ENCODE measurements at places on chromosomes 1 and 21.

DNA sequence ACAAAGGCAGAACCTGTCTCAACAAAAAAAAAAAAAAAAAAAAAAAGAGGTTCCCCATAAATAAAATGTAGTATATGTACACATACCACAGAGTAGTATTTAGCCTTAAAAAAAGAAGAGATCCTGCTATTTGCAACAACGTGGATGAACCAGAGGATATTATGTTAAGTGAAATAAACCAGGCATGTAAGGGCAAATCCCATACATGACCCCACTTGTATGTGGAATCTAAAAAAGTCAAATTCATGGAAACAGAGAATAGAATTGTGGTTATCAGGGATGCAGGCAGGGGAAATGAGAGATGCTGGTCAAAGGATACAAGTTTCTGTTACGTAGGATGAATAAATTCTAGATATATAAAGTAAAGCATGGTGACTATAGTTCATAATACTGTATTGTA lies 16.7 kb downstream of the SLC44A3 start:
- no peak for DNase-seq

GRCh38 chr1:117076648-117077047 lies 16.5 kb downstream of the TTF2 start:
- DNase-seq = no peak

- DNase-seq = peak; percentile 29
These were observed 5.5 kb downstream of the CACYBP start for GRCh38 chr1:175005085-175005783.

DNA sequence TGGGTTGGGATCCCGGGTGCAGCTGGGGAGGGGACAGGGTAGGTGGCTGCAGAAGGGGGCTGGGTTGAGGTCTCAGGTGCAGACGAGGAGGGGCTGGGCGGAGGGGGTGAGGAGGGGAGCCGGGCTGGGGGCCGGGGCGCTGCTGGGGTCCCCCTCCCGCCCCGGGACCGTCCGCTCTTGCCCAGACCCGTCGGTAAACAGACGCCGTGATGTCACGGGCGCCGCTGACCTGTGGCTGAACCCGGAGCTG lies 22.3 kb downstream of the DHRS3 start:
- DNase-seq = no peak

GRCh38 chr1:18347559-18347958 lies 133.2 kb upstream of the KLHDC7A start:
- no peak for DNase-seq

DNA sequence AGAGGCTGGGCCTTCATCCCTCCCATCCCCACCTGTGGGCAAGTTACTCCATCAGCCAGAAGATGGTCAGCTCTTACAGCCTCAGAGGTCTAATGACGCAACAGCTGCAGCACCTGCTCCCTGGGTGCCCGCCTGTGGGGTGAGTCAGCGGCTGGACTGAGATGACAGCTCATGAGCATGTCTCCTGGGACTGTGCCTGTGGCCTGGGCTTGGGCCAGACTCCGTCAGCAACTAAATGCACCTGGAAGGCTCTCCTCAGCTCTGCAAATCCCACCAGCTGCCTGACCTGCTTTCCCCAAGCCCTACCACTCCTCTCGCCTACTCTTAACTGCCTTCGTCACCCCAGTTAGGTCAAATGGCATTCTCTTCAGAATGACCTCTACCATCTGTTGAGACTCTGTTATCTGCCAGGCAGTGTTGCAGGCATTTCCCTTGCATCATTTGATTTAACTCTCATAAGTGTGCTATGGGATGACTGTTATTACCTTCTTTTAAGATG lies 47.7 kb downstream of the ETS2 start:
- DNase-seq = peak; percentile 97

DNA sequence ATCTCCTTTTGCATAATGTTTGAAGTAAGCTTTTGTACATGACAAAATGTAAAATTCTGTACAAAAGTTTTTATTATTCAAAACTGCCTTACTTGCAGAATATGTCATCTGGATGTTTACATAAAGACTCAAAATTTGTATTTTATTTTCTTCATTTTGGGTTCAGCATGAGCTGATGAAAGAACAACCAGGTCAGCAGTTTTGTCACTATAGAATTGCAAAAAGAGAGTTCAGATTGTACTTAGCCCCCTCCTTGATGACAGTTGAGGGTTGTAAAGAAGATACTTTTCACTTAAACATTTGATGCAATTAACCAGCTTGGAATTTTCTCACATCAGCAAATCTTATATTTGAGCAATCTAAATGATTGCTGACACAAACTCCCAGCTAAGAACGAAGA lies 669.3 kb downstream of the PLA2G4A start:
- no peak for DNase-seq

- no peak for DNase-seq
These were observed 709 bp downstream of the TNFRSF14 start for GRCh38 chr1:2556678-2557481.

DNA sequence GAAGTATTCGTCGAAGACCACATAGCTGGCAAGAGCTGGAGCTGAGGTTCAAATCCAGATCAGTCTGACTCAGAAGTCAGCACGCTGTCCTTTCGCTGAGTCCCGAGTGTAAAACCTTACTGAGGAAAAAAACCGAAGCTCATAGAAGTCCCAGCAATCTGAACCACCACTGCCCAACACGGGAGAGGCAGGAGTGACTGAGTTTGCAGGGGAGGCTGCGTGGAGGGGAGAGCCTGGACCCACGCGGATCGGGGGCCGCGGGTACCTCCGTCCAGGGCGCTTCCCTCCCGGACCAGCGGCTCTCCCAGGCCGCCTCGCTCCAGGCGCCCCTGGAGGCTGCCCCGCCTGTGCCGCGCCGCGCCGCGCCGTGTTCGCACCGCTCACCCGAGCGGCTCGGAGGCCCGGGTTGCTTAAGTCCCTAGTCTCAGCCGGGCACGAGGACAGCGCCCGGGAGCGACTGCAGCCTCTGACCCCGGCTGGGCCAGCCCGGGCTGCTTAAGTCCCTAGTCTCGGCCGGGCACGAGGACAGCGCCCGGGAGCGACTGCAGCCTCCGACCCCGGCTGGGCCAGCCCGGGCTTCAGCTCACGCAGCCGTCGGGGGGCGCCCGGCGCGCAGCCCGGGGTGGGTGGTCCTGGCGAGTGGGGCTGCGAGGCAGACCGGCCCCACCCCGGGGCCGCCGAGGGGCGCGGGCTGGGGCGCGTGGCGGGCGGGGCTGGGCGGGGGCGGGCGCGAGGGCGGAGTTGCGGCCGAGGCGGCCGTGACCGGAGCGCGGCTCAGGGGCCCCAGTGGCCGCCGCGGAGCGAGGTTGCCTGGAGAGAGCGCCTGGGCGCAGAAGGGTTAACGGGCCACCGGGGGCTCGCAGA lies at the start of gene ADAMTSL4:
TSS of gene ADAMTSL4 (plus strand) at position 777 of the 864 bp plus-strand sequence. CDS start 2,881 bp downstream, outside the sequence.
- DNase-seq = peak; percentile 82

DNA sequence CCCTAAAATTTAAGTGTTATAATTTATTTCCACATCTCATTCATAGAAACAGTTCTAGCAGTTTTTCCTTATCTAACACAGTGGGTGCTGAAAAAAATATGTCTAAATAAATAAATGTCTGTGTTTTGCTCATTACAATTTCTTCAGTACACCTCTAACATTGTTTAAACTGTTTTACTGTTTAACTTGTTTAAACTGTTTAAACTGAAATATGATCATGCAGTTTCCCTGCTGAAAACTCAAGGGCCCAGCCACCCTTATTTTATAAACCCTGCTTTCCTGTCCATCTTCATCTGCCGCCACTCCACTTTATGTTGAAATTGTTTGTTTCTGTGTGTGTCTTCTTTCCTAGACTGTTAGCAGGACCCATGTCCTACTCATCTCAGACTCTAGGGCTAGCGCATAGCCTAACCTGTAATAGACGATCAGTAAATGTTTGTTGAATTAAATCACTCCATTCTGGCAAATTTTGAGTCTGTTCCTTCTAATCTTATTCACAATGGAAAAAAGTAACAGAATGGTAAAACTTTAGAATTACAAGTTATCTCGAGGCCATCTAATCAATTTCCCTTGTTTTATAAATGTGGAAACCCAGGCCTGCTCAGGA lies 9.4 kb upstream of the PIK3C2B start:
- DNase-seq = no peak

DNA sequence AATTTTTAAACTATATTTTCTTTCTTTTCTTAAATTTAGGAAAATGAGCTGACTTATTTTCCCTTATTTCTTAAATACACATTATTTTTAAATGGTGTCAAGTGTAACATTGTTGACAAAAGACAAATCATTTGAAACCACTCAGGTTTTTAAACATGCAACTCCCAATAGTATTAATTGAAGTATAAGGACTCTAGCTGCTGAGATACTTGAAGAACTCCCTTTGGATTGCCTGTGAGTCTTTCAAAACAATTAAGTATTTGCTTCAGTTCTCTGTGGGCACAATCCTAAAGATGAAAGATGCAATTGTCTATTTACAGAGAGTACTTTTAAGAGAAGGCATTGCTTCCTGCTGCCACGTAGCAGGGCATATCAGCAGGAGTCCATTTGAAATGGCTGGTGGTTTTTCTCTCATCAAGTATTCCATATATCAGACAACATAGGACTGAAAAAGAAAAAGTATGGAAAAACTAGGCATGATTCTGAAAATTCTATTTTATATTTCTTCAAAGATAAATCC lies 373.4 kb downstream of the NEGR1 start:
- no peak for DNase-seq

DNA sequence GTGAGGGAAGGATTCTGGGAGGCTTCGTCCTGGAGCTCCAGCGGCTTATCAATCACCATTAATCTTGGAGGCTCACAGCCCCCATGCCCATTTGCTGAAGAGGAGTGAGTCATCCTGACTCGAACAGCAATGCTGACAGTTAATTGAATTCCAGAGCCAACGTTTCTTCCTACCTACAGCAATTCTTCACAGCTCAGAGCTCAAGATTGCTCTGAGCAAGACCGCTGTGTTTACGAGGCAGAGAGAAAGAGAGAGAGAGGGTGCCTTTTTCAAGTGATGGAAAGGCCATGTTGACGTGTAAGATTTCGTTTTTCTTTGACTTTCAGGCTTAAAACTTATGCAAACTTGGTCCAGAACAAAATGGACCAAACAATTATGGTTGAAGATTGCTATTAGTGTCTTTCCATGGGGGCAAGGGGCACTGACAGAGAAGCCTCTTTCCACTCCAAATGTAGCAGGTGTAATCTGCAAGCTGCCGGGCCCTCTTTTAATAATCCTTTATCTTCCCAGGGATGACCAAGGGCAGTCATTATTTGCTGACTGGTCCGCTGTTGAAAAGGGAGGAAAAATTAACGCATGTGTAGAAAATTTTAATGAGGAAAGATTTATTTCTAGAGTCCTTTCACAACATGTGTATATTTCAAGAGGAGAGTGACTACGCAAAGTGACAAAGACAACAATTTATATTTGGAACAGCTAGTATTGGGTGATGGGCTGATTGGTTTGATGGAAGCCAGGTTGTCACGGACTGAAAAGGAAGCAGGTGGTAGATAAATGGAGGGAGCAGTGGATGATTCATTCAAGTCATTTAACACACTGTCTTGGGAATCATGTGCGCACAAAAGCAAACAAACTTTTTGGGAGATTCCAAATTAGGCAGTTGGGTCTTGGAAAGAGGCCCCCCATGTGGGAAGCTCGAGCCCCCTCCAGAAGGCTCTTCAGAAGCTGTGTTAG lies 136.1 kb upstream of the IRF2BP2 start:
- peak; percentile 81 for DNase-seq

DNA sequence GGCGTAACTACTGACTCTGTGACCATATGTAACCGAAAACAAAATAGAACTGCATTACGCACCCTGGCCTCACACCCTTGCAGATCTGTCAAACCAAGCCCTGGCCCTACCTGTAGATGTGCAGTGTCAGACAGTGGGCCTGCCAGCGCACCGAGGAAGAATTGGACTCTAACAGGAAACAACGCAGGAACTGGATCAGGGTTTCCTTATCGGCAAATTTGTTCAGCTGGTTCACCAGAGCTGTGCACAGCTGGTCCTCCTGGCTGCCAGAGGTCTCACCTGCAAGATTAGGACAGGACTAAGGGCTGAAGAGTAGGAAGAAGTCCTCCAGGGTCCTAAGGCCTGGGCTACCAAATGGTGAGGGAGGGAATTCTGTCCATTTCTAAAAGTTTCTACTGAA lies 90.0 kb downstream of the UBR4 start:
- DNase-seq = no peak

DNA sequence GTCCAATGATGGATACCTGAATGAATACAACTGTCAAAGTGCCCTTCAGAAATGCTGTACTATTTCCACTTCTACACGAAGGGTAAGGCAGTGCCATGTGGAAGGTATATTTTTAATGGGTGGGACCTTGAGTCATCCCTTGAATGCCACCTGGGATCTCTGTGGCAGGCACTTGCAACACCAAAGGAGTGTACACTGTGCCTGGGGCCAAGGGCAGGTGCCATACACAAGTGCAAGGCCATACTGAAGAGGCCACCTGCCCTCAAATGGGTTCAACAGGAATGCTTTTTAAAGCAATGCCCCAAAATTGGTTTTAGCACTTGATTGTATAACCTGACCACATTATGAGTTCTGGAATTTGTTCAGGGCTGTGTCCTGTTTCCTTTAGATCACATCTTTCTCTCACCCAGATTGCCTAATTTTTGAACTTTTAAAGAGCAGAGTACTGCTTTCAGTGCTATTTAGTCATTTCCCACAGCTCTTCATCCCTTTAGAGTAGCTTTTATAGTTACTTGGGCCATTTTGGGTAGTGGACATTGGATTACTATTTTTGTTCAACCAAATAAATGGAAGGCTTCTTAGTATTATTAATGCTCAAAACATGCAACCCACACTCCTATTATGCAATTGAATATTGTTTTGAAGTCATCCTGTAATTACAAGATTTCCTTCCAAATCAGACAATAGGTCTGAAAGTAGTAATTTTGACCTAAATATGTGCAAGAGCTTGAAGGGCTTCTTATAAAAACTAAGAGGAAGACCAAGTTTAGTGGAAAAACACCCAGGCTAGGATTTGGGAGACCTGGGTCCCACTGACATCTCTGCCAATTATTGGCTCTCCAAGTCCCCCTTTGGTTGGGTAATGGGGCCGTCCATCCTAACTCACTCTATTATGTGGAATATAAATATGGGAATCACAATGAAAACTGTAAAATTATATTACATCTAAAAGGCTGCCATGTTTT lies 57.2 kb downstream of the LEPR start:
- DNase-seq = no peak

DNA sequence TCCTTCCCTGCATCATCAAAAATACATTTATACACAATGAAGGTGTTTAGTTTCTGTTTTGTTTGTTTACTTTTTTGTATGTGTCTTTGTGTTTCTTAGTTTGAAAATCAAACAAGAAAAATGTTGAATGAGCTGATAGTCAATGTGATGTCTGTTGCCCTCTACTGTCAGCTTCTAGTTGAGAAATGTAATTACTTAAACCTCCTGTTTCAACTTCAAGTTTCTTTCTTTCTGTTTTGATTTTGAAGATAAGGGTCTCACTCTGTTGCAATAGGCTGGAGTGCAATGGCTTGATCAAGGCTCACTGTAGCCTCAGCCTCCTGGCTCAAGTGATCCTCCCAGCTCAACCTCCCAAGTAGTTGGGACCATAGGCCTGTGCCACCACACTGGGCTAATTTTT lies 37.5 kb downstream of the SPTA1 start:
- DNase-seq = no peak

GRCh38 chr1:17875171-17875881 lies 120.2 kb downstream of the ACTL8 start:
- DNase-seq = peak; percentile 82

DNA sequence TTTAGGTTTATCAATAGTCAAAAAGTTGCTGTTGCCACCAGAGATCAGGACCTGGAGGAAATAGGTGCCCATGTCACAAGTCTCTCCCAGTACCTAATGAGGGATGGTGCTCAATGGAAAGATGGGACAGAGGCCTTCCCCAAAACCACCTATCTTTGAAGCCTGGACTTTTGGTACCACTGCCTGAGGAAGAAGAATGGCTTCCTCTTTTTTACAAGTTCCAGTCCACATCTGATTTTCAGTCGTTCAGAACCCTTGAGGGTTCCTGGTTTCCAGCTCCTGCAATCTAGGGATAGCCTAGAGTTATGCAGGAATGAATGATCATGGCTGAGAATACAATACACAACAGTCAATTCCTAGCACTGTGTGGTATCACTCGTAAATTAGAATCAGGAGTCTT lies 5.7 kb downstream of the CATSPERE start:
- DNase-seq = no peak

Data from M059J (cell line).